ENCODE measurements at places on chromosomes 2 and 18.

GRCh38 chr2:6926071-6926732, 9.0 kb downstream of the RNF144A start:
- DNase-seq = no peak

DNA sequence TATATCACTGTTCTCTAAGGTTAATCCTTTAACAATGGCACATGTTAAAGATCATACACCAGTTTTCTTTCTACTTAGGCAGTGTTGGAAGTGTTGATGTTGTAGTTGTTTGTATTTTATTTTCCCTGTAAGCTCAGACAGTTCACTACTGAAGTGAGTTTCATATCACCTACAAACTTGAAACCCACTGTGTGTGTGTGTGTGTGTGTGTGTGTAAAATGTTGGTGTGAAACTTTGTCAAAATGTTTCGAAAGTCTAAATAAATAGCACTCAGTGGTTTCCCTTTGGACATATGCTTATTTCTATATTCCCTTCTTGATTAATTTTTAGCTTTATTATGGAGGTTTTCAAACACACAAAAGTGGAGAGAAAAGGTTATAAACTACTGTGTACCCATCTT, 79.8 kb upstream of the CAVIN2 start:
- DNase-seq = no peak

DNA sequence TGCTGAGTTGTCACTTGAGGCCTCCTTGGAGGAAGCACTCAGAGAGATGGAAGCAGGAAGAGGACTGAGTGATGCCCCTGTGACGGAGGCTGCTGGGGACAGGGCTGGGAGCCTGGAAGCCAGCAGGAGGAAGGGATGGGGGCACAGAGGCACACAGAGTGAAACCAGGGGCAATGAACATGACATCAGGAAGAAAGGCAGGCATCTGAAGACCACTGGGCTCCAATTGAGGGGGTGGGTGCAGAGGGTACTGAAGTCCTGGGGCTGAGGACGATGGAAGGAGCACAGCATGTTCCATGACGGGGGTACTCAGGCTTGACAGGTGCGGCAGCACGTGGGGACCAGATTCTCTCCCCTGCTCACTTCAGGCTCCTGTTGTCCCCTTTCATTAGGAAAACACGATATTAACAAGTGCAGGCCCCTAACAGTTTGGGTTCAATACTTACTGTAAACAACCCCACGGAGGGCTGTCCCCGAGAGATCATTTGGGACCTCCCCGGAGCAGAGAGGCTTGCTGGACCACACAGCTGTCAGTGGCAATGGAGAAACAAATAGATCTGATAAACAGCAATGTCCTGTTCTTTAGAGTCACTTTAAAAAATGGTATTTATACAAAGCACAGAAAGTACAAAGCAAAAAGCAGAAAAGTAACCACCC, 8.7 kb downstream of the INPP5D start:
- DNase-seq = no peak

- DNase-seq = no peak
These were observed 95.3 kb downstream of the MREG start for GRCh38 chr2:215917953-215918620.

GRCh38 chr2:86221066-86221684, 21.9 kb downstream of the MRPL35 start:
- peak; percentile 74 for DNase-seq

- DNase-seq = no peak
These were observed 1.9 kb upstream of the PAX3 start for GRCh38 chr2:222300726-222301052.

- no peak for DNase-seq
These were observed 100.1 kb downstream of the ZNF516 start for GRCh38 chr18:76394780-76395476.

- DNase-seq = no peak
These were observed 158.5 kb downstream of the LAMA1 start for GRCh38 chr18:6959110-6959509.

DNA sequence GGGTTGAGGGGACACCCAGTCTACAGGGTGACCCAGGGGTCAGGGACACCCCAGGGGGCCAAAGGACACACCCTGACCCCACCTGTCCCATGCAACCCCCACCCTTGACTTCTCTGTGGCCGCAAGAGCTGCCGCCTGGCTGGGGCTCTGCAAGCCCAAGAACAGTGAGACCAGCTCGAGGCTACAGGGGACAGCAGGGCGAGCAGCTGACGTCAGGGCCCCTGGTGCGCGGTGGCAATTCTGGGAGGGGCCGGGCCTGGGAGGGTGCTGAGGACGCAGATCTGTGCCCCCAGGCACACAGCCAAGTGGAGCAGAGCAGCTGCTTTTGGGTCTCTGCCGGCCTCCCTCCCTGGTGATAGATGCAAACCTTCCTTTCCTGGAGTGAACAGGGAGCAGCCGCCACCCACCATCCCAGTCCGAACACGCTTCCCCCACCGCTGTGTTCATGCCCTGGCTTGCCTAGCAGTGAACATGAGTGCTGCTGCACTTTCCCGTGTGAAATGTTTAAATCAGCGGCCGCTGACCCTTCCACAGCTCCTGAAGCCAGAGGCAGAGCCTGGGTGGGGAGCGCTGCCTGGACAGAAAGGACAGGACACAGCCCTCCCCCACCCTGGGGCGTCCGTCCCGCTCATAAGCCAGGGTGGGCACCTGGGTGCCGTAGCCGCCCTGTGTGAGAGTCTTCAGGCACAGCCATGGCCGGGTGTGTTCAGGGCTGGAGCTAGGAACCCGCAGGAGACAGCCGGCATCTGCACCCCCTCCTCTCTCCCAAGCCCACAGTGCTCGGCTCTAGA, 46.9 kb downstream of the SLC66A2 start:
- DNase-seq = no peak
